ENCODE measurements at places on chromosomes 6 and 20.

- DNase-seq = no peak
These were observed 299.5 kb downstream of the PRL start for GRCh38 chr6:21997119-21998037.

- no peak for DNase-seq
These were observed 54.4 kb downstream of the RTN4IP1 start for GRCh38 chr6:106574741-106575458.

- no peak for DNase-seq
These were observed 543.3 kb upstream of the MAP3K7 start for GRCh38 chr6:91130126-91130525.

DNA sequence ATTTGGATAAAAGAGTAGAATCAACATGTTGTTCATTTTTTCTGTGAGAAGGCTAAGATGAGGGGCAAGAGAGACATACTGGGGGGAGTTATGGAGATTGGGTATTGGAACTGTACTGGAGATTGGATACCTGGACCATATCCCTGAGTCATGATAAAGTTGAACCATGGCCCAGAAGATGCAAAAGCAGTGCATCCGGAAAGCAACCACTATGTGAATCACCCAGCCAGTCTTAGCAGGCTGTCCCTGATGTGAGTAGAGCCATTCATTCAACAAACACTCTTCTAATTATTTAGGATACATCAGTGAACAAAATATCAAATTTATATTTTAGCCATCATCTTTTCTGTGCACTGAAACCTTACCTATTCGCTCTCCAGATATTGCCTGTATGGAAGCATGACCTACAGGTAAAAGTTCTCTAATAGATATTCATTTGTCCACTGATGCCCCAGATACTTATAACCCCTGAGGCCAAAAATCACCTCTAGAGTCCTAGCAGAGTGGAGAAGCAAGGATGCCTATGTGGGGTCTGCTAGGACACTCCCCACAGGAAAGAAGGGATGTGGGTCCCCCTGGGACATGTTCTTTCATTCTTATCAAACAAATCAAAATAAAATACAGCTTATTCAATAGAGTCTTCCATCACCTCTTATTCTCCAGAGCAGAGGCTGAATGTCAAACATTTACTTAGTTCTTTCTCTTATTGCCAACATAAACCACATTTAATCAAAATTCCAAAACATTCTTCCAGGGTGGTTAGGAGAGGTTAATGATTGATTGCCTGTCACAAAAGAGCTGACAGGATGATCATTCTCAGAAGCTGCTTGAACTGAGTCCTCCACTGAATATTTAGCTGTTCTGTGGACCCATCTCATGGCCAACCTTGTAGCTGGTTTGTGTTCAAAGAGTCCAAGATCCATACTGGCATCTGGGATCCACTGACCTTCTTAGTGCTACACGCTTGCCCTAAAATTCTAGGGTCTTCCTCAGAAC lies 37.0 kb upstream of the PKHD1 start:
- DNase-seq = no peak

GRCh38 chr20:50873585-50873984 lies 57.7 kb downstream of the ADNP start:
- no peak for DNase-seq

DNA sequence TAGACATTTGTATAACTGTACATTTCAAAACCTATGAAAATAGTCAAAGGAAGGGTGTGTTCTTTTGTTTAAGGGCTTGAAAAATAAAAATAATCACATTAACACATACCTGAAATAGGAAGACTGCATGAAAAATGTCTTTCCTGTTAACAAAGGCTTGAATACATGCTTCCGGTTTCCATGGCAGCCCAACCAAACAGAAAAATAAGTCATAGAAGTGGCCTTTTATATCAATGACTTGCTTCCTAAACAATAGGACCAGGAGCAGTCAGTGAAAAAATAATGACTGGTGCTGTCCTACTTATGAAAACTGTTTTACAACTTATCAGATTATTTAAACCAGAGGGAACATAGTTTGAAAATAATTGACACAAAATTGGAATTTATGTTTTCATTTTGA lies 412.6 kb upstream of the PLCB4 start:
- no peak for DNase-seq

- no peak for DNase-seq
These were observed 12.9 kb upstream of the PRND start for GRCh38 chr20:4708856-4709255.

DNA sequence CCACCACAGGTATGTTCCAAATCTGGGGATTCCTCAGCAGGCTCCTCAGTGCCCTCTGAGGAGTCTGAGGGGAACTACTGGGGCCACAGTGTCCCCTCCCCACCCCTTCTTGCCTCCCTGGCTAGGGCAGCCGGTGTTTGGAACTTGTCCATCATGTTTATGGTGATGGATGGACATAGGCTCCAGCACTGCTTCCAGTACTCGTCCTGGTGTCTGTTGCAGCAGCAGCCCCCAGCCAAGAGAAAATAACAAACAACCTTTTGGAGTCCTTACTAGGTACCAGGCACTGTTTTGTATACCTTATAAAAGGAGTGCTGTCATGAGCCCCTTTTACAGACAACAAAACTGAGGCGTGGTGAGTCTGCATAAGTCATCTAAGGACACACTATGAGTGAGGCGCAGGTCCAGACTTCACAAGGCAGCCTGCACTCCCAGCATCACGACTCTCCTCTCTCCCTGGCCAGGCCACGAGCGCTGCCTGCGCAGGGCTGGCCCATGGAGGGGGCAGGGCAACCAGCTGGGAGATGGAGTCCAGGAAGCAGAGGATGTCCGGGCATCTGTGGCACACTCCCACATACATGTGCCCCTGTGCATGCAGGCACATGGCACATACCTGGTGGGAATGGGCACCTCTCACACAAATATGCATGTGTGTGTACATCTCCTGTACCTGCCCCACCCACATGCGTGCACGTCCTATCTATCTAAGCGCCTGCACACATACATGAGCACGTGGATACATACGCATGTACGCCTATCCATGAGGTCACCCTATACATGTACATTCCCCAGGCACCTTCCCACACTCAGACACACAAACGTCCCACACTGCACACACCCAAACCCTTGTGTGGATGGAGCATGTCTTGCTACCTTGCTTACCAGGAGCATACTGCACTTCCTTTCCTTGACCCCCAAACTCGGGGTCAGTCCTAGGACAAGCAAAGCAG lies 152.7 kb downstream of the VEGFA start:
- DNase-seq = no peak

GRCh38 chr20:48752963-48753362 lies 74.8 kb downstream of the PREX1 start:
- no peak for DNase-seq

DNA sequence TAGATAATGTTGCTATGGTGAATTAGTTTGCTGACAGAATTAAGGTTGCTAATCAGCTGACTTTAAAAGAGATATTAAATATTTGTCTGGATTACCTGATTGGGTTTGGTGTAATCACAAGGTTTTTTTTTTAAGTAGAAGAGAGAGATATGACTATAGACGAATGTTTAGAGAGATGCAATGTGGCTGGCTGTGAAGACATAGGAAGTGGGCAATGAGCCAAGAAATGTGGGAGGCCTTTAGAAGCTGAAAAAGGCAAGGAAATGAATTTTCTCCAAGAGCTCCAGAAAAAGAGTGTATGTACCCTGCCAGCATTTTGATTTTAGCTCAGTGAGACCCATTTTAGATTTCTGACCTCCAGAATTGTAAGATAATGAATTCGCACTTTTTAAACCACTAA lies 598.3 kb downstream of the PKHD1 start:
- no peak for DNase-seq

GRCh38 chr6:134982161-134982560 lies 32.3 kb upstream of the ALDH8A1 start:
- no peak for DNase-seq

DNA sequence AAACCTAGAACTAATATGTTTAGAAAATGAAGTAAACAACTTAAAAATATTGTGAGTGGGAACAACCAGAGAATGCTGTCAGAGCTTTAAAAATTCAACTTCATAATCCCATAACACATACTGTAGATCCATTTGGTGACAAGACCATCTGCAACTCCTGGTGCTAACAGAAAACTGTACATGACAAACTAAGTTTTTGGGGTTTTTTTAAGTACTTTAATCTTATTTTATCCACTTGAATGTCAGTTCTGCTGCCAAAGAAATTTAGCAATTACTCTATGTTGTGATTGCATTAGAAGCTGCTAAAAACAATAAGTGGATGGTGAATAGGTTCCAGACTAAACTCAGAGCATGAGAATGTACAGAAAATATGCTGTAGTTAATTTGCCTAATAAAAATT lies 345.4 kb downstream of the COL12A1 start:
- no peak for DNase-seq

GRCh38 chr20:60304026-60304590 lies 345.9 kb downstream of the CDH26 start:
- no peak for DNase-seq

DNA sequence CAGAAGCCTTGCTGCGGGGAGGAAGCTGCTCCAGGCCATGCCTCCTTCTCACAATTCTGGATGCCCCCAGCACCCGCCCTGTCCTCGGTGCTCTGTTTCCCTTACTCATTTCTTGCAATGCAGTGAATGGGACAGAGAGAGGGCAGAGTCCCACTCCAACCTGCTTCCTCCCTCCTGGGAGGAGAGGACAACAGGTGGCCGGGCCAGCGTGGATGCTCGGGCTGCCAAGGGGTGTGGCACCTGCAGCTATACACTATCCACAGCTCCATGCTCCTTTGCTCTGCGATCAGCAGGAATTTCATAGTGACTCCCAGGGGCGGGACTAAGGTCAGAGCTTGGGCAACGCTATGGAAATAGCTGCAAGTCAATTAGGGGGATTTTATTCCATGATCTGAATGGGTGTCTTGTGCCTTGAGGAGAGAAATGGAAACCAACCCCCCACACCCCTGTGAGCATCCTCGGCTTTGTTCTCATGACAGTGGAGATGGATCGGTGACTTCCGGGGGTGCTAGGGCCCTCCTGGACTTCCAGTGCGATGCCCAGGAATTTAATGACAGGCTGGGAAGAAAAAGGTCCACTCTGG lies 192.5 kb downstream of the MYLK4 start:
- no peak for DNase-seq

DNA sequence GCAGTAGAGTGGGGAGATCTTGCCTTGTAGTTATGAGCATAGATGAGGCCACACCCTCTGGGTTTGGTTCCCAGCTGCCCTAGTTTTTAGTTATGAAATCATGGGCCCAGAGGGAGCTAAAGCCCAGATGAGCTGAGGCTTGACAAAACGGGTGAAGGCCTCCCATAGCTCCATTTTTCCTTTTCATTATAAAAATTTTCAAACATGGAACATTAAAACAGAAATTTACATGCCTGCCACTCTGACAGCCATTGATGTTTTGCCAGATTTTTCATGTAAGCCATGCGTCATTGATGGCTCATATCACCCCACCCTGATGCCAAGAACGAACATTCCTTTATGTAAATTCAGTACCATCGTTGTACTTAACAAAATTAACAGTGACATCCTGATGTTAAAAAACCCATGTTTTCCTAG lies 67.9 kb downstream of the IGF2R start:
- DNase-seq = no peak

DNA sequence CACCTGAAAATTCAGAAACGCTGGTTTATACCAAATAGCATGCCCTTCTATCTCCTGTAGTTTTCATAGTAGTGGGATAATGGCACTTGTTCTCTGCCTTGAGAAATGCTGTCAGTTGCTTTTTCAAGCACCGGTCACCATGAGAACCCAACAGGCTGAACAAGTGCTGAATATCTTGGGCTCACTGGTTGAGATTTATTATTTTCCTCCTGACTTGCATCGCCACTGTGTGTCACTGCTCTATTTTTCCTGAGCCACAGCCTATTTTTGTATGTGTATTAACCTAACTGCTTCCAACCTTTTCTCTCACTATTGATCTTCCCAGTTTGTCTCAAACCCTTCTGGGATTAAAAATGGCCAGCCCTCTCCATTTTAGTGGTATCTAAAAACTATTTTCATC lies 71.9 kb downstream of the OPN5 start:
- DNase-seq = no peak

- no peak for DNase-seq
These were observed 1.3 kb downstream of the KPNA5 start for GRCh38 chr6:116682334-116682712.

DNA sequence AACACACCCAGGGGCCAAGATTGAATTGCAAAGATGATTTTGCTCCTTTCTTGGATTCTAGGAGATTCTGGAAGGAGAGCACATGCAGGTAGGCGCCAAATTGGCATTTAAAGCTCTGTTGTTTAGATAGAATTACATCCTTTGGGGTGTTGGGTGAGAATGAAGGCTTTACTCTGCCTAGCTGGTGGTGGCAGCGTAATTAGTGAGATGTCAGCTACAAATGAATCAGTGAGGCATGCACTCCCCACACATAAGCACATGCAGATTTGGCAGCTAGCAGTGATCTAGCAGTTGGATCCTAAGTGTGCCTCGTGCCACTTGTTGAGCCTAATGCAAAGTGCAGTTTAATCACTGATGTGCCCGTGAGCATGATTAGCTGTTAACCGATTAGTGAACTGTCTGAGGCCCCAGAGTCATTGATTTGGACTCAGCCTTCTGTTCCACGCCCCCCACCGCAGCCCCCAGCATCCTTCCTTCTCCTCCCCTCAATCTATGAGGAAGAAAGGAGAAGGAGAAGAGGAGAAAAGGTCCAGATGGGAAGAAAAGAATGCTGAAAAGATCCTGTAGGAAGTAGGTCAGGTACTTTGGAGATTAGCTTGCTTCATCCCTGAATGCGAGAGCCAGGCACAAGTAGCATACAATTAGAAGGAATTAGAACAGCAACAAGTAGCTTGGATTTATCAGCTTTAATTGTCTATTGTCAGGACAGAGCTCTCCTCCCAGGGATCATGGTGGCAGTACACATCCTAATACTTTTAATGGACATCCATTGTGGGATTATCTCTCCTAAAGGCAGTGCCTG lies 6.0 kb upstream of the PRDM1 start:
- no peak for DNase-seq

GRCh38 chr6:49118478-49118877 lies 344.6 kb downstream of the MMUT start:
- no peak for DNase-seq

GRCh38 chr6:113149511-113149910 lies 707.6 kb upstream of the MARCKS start:
- DNase-seq = no peak

- DNase-seq = no peak
These were observed 33.1 kb downstream of the PXDC1 start for GRCh38 chr6:3718407-3718806.

- peak; percentile 72 for DNase-seq
These were observed 99.4 kb downstream of the ASXL1 start for GRCh38 chr20:32457479-32457986.

- DNase-seq = no peak
These were observed 16.4 kb downstream of the ZNF831 start for GRCh38 chr20:59179988-59180387.

GRCh38 chr6:13702809-13703302 lies 8.8 kb downstream of the RANBP9 start:
- no peak for DNase-seq

All from anterior cingulate cortex (tissue), 58 donors.